ENCODE measurements at places on chromosomes 4 and X. TPM values are rescaled to one million over a fixed set of nuclear protein-coding genes. Genes with fewer than 3 reads are reported as not detected.

GRCh38 chr4:14871676-14872430 lies 130.4 kb upstream of the CPEB2 start:
- no peak for DNase-seq

DNA sequence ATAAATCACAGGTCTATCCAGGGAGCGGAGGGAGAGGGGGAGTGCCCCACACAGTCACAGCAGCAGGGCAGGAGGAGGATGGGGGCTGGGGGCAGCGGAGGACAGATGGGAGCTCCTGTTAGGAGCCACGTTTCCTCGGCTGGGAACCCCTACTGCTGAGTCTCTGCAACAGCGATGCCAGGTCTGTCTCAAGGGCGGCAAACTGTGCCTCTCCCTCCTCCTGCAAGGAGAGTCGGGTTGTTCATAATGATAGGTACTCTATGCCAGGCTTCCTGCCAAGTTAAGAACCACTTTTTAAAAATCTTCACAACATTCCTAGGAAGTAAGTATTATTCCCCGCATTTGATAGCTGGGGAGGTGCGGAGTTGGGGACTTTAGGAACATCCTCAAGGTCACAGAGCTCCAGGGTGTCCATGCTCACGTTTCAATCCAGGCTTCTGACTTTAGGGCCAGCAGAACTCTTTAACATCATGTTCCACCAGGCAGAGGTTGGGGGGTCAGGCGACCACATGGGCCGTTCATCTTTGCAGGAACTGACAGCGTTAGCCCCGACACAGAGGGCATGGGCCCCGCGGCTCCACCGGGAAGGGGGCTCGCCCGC lies 98.3 kb upstream of the MAML3 start:
- DNase-seq = no peak

DNA sequence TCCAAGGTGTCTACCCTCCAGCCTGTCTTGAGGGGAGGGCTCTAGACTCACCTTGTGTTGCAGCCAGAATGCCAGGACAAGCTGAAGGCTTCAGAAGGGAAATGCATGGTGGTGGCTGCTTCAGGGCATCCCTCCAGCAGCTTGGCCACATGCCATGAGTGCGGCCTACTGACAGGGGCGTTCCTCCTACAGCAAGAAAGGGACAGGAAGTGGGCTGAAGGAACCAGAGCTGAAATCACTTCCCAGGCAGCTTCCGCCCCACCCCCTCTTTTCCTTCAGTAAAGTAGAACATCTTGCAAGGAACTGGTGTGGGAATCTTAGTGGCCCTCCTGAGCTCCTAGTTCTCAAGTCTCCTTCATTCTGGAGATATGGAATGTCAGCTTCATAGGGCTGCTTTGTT lies 167.5 kb upstream of the DGKK start:
- no peak for DNase-seq

GRCh38 chrX:20637351-20637750 lies 370.6 kb upstream of the RPS6KA3 start:
- no peak for DNase-seq

- DNase-seq = no peak
Observed at GRCh38 chr4:75696071-75696470, 22.9 kb upstream of the G3BP2 start.

- no peak for DNase-seq
Observed at GRCh38 chrX:51476930-51477329, 19.5 kb downstream of the NUDT11 start.

- no peak for DNase-seq
Observed at GRCh38 chr4:69196209-69196965, 18.2 kb downstream of the UGT2B11 start.

GRCh38 chr4:137106287-137106686 lies 426.0 kb downstream of the PCDH18 start:
- DNase-seq = no peak

DNA sequence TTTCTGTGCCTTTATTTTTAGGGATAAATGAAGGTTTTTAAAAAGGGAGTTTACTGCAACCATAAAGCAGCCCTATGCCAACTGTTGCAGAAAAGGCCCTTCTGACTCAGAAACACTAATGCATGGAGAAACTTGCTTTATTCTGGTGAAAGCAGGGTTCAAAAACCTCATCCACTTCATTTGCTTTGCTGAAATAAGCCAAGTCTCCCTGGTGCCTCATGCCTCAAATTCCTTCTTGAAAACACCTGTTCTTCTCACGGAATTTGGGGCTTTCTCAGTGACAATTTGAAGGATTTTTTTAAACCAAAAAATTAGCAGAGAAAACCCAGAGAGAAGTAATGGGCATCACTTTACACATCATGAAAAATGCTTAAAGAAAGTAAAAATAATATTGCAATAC lies 349.0 kb downstream of the PCDH7 start:
- DNase-seq = no peak

DNA sequence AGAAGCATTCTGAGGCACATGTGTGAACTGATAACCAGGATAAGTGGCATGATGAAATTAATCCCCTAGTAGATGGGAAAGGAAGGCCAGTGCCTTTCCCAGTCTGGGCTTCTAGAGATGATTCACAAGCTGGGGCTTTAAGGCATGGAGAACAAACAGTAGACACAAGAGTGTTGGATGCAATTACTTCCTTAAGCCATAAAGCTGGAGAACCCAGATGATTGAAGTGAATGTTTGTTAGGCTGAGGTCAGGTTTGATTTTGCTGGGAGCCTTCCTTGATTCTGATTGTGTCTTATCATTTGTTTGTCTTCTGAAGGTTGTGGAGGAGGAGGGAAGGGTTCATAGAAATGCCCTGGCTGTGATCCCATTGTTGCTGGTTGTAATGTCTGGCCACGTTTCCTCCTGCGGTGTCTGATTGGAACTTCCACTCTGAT lies 125.2 kb downstream of the NHS start:
- no peak for DNase-seq

- no peak for DNase-seq
Observed at GRCh38 chr4:185955826-185956543, 113.0 kb upstream of the TLR3 start.

GRCh38 chr4:60648774-60649173 lies 551.4 kb upstream of the ADGRL3 start:
- DNase-seq = no peak

- no peak for DNase-seq
Observed at GRCh38 chr4:17155486-17155885, 257.0 kb upstream of the LDB2 start.

Gene FAM53A
- total RNA-seq = 1.7 TPM

Gene MAGEA2B
- total RNA-seq = not detected

Gene FATE1
- total RNA-seq = not detected

Gene CXCL11
- total RNA-seq = 0.14 TPM

Gene GPR82
- 0.37 TPM for total RNA-seq

Gene FHDC1
- total RNA-seq = 1.2 TPM

Gene GAGE12C
- total RNA-seq = not detected

Gene SNCA
- total RNA-seq = 25.5 TPM

Gene JCHAIN
- 12.8 TPM for total RNA-seq

Gene TECRL
- total RNA-seq = 0.37 TPM

Gene ITGB1BP2
- total RNA-seq = 13.0 TPM

Gene SPANXD
- not detected for total RNA-seq

Gene TEX13B
- not detected for total RNA-seq
